ENCODE measurements at places on chromosomes 6 and 20.

GRCh38 chr6:89475634-89476033, 42.7 kb downstream of the ANKRD6 start:
- no peak for DNase-seq

DNA sequence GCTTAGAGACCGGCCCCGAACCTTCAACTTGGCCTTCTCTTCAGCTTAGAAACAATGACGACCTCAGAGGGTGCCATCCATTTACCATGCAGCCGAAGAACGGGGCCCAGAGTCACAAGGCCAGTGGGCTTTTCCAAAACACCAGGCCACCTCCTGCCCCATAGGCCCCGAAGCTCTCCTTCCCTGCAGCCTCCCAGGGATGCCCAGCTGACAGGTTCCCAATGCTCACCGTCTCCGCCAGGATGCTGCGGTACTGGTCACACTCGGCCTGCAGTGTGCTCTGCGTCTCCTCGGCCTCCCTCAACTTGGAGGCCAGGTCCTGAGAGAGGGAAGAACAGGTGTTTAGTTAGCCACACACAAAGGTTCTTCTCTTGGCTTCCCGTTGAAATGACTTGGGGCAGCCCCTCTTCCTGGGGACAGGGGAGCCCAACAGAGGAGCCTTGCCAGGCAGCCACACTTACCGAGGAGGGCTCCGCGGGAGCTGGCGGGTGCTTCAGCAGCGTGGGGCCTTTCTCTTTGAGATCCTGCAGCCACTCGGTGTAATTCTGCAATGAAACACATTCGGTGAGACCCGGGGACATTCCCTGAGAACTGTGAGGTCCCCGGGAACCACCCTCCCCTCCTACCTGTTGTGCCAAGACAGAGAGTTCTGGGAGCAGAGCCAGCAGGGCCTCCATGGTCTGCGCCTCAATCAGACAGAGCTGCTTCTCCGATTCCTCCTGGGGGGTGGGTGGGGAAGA, 51.5 kb downstream of the DSTN start:
- no peak for DNase-seq

GRCh38 chr6:158812611-158813010, 6.6 kb downstream of the EZR start:
- DNase-seq: no peak

DNA sequence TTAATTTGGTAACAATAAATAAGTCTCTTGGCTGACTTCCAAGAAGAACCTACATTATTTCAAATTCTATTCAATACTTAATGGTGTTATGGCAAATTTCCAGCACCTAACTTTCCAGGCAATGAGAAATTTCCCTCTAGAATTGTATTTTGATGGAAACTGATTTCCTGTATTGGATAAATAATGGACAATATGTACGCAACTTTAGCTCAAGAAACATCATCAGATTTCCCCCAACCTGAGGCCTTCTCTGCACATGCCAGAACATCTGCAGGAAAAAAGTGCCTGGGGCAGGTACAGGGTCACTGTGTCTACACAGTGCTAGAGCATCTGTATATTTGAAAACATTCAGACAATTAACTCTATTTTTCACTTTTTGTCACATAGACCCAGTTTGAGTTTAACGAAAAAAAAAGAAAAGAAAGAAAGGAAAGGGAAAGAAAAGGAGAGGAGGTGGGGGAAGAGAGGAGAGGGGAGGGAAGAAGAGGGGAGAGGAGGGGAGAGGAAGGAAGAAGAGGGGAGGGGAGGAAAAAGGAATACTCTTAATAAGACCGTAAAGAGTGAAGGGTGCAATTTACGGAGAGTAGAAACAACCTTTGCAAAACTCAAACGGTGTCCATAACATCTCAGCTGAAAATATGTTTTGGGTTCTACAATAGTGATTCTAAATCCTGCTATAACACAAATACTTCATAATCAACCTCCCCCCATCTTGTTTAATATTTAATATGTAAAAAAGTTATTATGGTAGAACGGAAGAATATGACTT, 130.0 kb downstream of the TSHZ2 start:
- DNase-seq: no peak

GRCh38 chr20:29878281-29878741, 1379.2 kb upstream of the DEFB115 start:
- no peak for DNase-seq

GRCh38 chr6:11356404-11357155, 124.1 kb upstream of the NEDD9 start:
- no peak for DNase-seq

GRCh38 chr20:31747640-31748039, 8.6 kb downstream of the TPX2 start:
- DNase-seq: no peak

DNA sequence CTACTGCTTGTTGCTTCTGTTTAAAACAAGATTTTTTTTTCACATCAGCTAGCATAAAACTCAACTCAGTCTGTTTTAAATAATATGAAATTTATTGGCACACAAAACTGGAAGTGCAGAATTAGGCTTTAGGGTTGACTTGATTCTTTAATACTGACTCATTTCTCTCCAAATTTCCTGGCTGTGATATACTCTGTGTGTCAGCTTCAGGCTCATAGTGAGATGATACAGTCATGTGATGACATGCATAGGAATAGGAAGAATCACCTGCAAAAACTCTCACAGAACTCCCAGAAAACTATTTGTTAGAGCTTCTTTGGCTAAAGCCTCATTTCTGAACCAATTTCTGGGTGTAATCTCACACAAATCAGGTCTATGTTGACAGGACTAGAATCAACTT, 1068.0 kb upstream of the EPHA7 start:
- no peak for DNase-seq

DNA sequence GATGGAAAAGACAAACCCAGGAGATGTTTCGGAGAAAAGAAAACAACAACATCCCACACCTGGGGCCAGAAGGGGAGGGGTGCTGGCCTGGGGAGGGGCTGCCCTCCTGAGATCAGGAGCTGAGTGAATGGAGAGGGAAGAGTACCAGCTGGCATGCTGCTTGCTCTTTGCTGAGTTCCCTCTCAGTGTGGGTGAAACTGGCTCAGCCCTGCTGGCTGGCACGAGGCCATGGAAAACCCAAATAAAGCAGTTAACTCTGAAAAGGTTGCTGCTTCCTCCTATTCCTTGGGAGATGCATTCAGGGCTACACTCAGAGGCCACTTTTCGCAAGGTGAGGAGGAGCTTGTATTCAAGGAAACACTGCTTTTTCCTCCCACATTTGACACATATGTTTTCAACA, 8.0 kb upstream of the KCNK16 start:
- no peak for DNase-seq

DNA sequence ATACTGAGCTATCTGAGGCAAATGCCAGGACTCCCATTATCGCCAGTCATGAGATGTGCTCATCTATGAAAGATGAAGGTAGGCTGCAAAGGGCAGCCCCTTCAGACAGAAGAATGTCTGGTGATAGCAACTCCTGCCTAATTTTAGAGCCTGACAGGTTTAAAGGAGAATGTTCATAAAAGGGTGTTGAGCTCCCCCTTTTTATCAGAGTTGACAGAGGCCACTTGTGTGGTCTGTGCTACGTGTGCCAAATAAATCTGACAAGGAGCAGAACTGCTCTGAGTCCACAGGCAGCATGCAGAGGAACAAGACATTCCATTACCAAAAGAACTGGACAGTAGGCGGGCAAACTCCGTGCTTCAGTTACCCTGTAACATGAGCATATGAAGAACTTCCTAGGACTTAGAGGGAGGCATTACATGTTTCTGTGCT, 101.8 kb downstream of the PREP start:
- DNase-seq: no peak

DNA sequence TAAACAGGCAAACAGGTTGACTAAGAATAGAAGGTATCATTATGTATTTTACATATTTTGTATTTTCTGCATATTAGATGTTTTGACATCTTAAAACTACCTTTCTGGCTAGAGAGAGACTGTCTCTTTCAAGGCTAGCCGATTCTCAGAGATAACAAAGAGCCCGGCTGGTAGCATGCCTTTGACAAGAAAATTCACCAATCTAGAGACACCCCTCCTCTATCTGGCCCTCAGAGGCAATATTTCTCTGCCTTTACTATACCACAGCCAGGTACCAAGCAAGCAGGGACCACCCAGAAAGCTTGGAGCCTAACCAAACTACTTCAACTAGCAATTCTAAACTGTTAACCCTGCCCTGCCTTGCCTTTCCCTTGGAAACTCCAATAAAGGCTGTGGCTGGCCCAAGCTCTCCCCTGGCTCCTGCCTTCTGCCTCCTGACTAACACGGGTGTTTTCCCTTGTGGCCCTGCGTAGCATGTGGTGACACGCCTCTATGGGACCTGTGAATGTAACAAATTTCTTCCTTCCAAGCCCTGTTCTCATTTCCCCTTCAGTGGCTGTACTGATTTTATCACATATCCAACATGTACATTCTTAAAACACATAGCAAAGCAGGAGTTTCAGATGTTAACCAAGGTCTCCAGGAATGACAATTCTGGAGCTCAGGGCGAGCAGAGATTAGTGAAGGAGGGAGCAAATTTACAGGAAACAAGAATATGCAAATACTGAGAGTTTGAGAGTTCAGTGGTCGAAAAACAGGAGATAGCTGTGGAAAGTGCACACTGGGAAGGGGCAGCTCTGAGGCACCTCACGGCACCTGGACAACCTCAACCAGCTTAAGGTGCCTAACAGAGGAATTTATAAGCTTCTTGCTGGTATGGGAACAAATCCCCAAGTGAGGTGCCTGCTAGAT, 120.8 kb downstream of the BACH2 start:
- no peak for DNase-seq

DNA sequence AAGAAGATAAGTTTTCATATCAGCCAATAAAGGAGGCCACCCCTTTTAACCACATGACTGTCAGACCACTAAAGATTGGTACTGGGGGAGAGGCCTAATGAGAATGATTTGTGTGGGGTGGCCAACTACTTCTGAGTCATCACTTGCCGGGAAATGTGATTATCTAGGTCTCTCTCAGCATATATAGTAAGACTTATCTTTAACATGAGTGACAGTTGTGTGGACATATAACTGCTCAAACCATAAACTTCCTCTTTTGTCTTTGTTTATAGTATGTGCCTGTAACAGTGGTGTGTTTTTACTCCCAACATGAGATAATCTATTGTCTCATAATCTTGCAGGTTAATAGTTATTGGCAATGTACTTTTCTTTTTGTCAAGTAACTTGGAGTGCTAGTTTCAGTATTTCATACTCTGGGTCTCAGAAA, 312.4 kb downstream of the CDKAL1 start:
- DNase-seq: no peak

GRCh38 chr20:2485661-2486060, 15.1 kb upstream of the SNRPB start:
- DNase-seq: no peak
